Cerebellar cortex (tissue), 1 donor: ENCODE measurements at places on chromosomes 5 and 9.

GRCh38 chr5:5313101-5313635 is 109.3 kb upstream of the ICE1 start:
- DNase-seq, result no peak

DNA sequence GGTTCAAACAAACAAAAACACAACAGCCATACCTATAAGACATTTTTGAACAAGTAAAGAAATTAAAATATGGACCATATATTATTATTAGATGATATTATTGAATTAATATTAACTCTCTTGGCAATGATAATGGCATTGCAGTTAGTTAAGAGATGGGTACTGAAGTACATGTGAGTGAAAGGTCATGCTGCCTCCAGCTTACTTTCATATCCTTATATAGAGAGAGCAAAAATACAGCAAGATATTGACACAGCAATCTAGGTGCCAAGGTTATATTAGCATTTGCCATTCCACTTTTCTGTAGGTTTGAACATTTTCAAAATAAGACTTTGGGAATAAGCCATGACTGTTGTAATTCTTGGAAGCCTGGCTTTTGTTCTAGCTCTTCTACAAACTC is 6.1 kb downstream of the TNFSF8 start:
- DNase-seq, result no peak

GRCh38 chr9:137080260-137081122 is 3.2 kb downstream of the UAP1L1 start:
- DNase-seq, result no peak

- DNase-seq, result no peak
These were observed 137.8 kb upstream of the ANKH start for GRCh38 chr5:15009420-15009819.

- no peak for DNase-seq
These were observed 189.8 kb downstream of the TLE1 start for GRCh38 chr9:81499594-81499993.

- DNase-seq, result no peak
These were observed 624.6 kb downstream of the BNC2 start for GRCh38 chr9:16245756-16246440.

DNA sequence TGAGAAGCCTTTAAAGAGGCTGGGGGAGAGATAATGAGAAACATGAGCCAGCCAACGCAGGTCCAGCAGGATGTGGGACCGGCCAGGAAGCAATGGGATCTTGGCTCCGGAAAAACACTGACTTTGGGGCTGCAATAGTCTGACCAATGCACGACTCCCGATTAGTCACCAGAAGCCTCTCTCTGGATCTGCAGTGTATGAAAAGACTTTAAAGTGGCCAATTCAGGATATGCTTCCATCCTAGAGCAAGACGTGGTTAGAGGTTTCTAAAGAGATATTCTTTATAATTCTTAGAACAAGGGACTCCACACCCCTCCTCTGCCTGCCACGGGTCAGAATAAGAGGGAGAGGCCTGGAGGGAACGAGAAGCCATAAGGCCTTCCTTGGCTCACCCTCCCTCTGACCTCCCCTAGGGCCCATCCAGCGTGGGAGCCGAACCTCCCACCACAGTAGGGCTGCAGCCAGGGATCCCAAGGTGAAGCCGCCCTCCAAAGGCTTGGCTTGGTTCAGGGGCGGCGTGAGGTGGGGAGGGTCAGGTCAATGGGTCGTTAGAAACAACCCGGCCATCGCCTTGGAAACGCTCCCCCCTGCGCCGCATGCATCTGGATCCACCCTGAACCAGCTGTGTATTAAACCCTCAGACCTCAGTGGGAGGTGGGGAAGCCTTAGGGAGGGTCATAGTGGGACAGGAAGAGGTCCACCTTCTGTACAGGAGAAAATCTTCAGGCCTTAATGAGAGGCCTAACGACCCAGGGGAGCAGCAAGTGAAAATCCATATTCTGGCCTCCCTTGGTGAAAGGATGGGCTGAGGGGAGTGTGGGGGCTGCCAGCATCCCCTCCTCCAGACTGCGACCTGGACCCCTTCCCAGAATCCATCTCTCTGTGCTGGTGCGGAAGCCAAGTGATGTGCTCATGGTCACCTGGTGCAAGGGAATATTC is 11.1 kb downstream of the FGF1 start:
- DNase-seq, result no peak

DNA sequence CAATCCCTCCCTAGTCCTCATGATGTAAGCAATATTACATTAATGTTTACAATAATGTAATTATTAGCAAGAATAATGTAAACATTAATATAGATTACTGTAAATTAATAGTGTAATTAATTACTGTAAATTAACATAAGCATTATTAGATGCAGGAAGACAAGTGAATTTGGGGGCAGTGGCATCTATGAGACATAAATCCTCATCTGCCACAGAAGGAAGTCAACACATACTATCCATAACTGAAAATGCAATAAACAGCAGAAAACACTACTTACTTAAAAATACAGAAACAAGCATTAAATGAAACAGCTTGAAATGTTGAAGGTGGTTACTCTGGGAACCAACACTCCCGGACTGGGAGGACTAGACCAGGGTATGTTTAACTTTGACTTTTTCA is 685 bp upstream of the NIPSNAP3A start:
- DNase-seq, result no peak

- no peak for DNase-seq
These were observed 418.0 kb downstream of the PLK2 start for GRCh38 chr5:58041884-58042283.
